NCI-H187 treated with DMSO at 0.1 percent for 48 hours (cell line): ENCODE measurements at places on chromosomes 12 and 14.

DNA sequence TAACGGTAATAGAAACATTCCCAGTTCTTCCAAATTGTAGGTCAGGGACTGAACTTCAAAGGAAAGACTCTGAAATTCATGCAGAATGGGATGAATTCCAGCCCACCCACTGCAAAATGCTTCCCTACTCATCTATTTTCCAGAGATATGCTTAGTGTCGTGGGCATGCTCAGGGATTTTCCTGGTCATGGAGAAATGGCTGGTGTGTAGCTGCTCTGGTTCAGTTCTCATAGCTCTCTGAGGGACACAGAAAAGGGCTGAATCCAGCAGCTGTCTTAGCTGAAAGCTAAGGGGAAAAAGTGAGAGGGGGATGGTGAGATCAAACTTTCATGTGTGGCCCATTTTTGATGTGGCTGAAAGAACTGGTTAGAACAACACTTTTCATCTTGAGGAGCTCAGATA is 72.9 kb upstream of the KRAS start:
- DNase-seq: no peak

- no peak for DNase-seq
Measured at GRCh38 chr12:78115889-78116288, 285.2 kb downstream of the NAV3 start.

- DNase-seq: no peak
Measured at GRCh38 chr12:93167331-93167730, 210.4 kb upstream of the NUDT4 start.

- no peak for DNase-seq
Measured at GRCh38 chr12:89163918-89164317, 188.4 kb downstream of the DUSP6 start.

DNA sequence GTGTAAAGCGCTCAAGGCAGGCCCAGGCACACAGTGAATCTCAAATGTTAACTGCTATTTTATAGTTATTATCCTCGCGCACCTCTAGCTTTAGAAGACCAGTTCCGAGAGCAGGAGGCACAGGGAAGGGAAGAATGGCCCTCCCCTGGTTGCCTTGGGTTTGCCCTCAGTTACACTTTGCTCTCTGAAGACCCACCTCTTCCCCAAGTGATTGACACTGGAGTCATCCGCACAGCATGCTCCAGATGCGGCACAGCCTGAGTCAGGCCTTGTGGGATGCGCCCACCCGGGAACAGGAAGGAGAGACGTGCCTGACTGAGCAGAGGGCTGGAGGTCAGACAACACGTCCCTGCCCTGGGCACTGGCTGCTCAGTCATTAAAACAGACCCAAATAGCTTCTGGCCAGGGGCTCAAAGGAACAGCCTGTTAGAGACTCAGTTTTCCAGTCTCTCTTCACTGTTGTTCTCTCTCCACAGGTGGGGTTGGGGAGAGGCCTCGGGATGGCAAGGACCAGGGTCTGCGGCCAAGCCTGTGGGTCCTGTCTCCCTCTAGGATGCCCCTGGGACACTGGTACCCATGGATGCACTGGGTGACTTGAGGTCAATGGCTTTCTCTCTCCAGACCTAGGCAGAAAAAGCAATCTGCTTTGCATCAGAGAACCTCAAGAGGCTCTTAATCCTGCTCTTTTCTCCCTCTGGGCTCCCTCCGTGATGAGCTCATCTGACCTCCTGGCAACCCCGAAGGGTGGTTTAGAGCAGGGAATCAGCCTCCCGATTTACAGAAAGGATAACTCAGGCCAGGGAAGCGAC is 13.6 kb upstream of the MLXIP start:
- peak; percentile 84 for DNase-seq

- no peak for DNase-seq
Measured at GRCh38 chr12:25308756-25309155, 58.0 kb upstream of the KRAS start.

DNA sequence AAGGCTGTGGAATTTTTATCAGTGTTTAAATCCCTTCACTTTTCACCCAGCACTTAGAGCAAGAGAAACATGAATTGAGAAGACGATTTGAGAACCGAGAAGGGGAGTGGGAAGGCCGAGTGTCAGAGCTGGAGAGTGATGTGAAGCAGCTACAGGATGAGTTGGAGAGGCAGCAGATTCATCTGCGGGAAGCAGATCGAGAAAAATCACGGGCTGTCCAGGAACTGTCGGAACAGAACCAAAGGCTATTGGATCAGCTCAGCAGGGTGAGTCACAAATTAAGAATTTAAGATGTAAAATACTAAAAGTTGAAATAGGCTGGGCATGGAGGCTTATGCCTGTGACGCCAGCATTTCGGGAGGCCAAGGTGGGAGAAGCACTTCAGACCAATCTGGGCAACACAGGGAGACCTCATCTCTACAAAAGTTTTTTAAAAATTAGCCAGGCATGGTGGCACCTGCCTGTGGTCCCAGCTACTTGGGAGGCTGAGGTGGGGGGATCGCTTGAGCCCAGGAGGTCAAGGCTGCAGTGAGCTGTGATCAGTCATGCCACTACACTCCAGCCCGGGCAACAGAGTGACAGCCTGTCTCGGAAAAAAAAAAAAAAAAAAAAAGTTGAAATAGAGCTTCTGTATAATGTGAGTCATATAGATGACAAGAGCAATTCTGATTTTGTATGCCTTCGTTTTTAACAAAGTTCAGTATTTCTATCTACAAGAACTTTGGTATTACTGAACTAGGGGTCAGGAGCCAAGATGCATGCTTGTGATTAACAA is 9.6 kb downstream of the BICDL1 start:
- DNase-seq: no peak

GRCh38 chr12:124140944-124141486 is 153.9 kb upstream of the RFLNA start:
- no peak for DNase-seq

- DNase-seq: no peak
Measured at GRCh38 chr12:116996093-116996492, 85.3 kb downstream of the FBXW8 start.
